ENCODE measurements at places on chromosomes 5 and 9.
A peak's percentile ranks its signal among the peaks of the same experiment; 100 is the strongest.

DNA sequence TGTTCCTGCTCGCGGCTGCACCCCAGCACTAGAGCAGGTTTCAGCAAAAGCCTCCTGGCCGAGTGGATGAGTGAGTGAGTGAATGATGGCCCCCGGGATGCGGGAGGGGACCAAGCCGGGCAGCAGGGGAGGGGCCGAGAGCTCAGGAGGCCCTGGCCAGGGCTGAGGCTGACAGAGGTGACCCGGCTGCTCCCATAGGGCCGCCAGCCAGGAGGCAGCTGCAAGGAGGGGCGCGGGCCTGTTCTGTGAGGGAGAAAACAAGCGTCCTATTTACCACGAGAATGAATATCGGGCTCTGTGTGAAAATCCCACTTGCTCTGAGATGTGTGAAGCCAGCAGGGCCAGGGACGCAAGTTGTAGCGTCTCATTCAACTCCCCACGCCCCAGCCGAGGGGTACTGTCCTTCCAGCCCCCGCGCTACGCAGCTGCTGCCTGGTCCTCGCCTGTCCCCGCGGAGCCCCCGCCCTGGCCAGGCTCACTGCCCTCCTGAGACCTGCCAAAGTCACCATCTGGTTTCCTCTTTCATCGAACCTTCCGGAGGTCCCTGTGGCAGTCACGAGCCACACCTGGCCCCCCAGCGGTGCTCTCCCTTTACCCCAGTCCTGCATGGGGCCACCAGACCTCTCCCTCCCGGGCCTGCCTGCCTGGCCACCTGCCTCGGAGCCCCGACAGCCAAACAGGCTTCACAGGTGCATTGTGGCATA, 38.8 kb downstream of the RASGEF1C start:
- DNase-seq = peak; percentile 14

DNA sequence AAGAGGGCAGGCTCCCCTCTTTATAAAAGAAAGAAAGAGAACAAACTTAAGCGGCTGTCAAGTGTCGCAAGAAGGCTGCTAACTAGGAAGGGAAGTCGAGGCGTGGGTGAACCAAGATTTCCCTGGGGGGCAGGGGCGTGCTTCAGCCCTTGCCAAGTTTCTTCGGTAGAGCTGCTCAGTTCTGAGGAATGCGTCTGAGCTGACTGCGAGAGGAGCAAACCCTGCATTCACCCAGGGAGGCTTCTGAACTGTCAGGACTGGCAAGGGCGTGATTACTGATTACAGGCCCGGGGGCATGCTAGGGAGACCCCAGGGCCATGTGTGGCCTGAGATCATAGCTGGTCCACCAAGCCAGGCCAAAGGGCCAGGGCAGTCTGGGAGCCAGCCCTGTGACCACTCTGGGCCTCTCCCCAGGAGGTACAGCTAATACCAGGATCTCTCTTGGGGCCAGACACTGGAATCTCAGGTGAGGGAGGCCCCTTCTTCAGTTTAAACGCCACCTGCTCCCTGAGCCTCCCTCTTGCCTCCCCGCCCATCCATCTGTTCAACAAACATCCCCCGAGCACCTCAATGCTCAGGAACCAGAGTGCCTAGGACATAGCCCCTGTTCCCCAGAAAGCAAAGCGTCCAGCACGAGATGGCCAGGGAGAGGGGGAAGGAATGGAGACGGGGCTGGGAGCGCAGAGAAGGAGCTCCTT, 30.9 kb downstream of the SARDH start:
- no peak for DNase-seq

DNA sequence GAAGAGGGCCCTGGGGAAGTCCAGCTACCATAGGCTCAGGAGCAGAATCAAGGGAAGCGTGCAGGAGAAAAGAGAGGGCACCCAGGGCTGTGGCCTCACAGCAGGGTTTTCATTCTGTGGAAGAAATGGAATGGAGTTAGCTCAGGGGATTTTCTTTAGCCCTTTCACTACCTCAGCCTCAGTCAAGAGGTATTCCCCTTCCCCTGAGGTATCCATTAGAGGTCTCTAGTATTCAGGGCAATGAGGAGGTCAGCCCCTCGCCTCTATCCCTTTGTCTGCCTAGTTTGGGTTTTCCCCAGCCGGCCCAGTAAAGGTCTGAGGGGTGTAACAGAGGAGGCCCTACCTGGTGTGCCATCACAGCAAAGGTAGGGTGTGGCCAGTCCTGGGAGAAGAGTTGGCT, 21.5 kb downstream of the GFRA3 start:
- no peak for DNase-seq

DNA sequence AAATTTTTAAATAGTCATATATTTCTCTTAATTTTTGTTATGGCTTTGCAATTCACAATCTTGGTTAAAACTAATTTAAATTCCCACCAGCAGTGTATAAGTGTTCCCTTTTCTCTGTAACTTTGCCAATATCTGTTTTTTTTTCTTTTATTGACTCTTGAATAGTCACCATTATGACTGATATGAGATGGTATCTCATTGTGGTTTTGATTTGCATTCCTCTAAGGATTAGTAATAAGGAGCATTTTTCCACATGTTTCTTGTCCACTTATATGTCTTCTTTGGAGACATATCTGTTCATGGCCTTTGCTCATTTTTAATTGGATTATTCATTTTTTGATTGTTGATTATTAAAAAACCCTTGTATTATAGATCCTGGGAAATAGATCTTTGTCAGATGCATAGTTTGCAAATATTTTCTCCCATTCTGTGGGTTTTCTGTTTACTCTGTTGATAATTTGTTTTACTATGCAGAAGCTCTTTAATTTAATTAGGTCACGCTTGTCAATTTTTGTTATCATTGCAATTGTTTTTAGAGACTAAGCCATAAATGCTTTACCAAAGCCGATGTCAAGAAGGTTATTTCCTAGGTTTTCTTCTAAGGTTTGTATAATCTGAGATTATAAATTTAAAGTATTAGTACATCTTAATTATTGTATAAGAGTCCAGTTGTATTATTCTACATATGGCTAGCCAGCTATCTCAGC, 610.9 kb downstream of the CHSY3 start:
- no peak for DNase-seq

DNA sequence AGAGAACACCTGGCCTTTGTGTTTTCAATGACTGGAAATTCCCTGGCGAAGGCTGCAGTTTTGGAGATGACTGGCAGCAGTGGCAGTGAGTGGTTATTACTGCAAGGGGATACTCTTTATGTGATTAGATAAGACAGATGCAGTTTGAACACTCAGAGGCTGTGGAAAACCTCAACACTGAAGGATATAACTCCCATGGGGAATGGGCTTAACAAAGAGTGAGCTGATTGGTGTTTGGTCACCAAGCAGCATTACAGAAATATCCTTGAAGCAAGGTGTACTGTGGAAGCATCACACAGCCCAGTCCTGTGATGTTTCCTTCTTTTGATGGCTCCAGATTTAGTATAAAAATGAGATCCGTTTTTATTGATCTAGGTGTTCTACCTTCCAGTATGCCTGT, 490.7 kb upstream of the PTPRD start:
- DNase-seq = no peak

GRCh38 chr9:129436751-129437625, 183.9 kb downstream of the C9orf50 start:
- peak; percentile 74 for DNase-seq

GRCh38 chr9:125821078-125821477, 73.9 kb downstream of the PBX3 start:
- no peak for DNase-seq

DNA sequence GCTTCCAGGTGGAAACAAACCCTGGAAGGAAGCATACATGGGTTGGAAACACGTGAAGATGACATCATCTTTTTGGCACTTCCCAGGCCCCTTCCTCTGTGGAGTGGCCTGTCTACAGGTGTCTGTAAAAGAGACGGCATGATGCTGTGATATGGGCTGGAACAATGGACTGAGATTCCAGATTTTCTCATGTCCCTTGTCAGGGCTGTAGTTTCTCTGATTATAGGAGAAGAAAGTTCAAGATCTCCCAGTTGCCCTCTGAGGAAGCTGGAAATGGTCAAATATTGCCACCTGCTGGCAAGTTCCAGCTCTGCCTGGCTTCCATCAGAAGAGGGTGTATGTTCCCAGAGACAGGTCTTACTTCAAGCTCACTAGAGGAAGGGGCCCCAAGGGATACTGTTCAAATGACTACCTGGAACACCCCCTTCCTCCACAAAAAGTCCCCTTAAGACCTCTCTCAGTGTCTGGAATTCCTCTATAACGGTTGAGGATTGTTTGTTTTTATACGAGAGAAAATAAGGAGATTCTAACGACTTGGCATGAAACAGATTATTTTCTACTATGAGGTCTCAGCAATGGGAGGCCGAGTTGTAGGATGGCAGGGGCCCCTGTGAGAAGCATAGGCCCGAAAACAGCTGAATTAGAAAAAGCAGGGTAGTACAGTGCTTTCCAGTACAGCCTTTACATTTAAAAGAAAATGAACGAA, 7.3 kb upstream of the ANXA6 start:
- DNase-seq = peak; percentile 83

GRCh38 chr5:135707302-135707701, 127.2 kb upstream of the SLC25A48 start:
- no peak for DNase-seq

- DNase-seq = no peak
Observed at GRCh38 chr5:63022403-63022802, 443.8 kb downstream of the LRRC70 start.

- DNase-seq = no peak
Observed at GRCh38 chr5:154278186-154278585, 87.7 kb downstream of the GALNT10 start.

DNA sequence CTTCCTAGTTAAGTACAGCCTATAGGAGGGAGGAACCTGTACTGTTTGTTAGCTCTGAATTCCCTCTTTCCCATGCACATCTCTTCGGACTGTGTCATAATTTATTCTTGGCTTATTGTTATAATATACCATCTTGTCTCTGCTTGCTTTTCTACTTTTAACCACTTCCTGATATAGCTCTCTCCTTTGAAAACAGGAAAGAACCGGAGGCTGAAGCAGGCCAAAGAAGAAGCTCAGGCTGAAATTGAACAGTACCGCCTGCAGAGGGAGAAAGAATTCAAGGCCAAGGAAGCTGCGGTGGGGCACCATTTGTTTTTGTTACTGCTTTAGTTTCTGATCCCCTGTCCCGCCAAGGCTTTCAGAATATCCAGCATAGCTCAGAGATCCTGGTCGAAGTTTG, 4.8 kb downstream of the ATP6V1G1 start:
- DNase-seq = peak; percentile 79

- DNase-seq = no peak
Observed at GRCh38 chr9:135745686-135746324, 43.8 kb downstream of the KCNT1 start.
